ENCODE measurements at places on chromosomes 5 and 9.

- DNase-seq, result no peak
These were observed 287.1 kb downstream of the SEC61B start for GRCh38 chr9:99509065-99509745.

DNA sequence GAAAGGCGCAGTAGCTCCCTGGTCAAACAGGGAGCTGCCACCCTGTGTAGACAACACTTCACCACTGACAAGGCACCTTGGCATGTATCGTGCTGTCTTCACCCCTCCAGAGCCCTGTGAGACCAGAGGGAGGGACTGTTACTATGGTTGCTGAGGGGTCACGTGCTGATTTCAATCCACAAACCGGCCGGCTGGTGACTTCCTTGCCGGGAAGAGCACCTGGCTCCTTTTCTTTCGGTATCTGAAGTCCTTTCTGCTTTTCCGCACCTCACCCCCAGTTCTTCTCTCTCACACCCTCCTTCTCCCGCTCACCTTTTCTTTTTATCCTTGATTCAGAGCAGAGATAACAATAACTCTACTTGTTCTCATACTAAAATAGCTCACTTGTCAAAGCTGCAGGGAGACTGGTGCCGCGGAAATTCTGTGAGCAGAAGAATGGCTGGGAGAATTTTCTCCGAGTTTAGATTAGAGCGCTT lies 327.2 kb downstream of the ZSWIM6 start:
- no peak for DNase-seq

DNA sequence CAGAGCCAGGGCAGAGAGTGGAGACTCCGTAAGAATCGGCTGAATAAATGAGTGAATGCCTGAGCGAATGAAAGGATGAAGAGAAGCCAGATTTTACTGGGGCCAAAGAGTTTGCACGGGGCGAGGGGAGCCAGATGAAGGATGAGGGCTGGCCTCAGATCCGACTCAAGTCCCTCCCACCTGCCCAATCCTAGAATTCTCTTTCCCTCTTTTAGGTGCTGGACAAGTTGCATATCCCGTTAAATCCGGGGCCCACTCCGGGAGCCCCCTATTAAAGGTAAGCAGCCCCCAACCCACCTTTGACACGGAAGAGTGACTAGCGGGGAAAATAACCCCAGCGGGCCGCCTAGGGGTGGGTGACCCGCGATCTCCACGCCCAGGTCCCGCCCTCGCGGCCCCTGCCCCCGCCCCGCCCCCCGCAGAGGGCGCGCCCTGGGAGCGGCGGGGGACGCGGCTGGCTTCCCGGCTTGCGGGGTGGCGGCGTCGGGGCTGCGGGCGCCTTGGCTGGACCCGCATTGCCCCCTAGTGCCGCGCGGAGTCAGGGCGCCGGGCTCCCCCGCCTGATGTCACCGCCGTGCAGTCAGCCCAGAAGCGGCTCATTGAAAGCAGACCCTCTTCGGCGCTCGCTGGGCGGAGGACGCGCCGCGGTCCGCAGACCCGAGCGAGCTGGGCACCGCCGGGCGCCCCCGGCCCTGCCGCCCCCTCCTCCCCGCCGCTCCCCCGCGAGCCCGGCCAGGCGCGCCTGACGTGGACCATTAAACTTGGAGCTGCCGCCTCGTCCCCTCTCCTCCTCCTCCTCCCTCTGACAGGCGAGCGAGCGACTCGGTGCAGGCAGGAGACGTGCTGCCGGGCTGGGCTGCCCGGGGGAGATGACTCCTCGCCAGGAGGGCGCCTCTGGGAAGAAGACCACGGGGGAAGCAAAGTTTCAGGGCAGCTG lies at the start of gene ADRA1B:
TSS of gene ADRA1B (plus strand) at position 579 of the 937 bp plus-strand sequence. CDS start 424 bp downstream, outside the sequence.
- DNase-seq, result no peak

- DNase-seq, result no peak
These were observed 70.7 kb downstream of the SUSD1 start for GRCh38 chr9:112104401-112104800.

- DNase-seq, result no peak
These were observed 273.6 kb upstream of the TAS2R1 start for GRCh38 chr5:9903801-9904200.

GRCh38 chr9:38039907-38040682 lies 28.9 kb downstream of the SHB start:
- DNase-seq, result no peak

DNA sequence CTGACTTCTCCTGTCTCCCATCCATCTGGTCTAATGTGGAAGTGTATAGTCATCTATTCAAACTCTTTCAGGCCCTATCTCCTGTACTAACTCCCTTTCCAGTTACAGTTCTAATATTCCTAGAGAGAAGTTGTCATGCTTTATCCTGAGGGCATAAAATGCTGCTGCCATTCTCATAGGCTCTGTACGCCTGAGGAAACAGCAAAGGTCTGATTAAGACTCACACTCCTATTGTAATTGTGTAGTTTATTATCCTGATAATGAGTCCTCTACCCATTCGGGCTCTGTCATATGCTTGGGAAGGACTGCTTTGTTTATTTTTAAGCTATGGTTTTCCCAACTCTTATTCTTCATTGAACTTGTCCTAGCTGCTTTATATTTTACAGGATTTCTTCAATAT lies 290.4 kb downstream of the TMEM38B start:
- no peak for DNase-seq

- no peak for DNase-seq
These were observed 152.3 kb upstream of the ANKH start for GRCh38 chr5:15023846-15024245.

DNA sequence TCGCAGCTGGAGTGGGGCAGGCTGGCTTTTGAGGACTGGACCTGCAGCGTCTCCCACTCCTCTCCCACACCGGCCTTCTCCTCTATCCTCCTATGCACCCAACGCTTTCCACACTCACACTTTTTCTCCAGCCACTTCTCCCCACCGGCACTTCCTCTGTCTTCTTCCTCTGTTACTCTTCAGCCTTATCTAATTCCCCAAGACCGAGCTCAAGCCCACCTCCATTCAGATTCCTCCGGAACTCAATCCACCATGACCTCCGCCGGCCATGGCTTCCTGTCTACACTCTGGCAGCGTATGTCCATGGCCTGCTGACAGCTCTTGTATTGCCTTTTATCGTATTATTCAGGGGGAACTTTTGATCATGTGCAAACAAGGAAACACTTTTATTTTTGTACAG lies 545 bp upstream of the OR2V1 start:
- DNase-seq, result no peak

- no peak for DNase-seq
These were observed 31.4 kb downstream of the KCTD16 start for GRCh38 chr5:144202072-144202471.

Measured in NCI-H1417 treated with DMSO at 0.1 percent for 48 hours (cell line).